ENCODE measurements at places on chromosomes 7 and 10.
A peak's percentile ranks its signal among the peaks of the same experiment; 100 is the strongest.

DNA sequence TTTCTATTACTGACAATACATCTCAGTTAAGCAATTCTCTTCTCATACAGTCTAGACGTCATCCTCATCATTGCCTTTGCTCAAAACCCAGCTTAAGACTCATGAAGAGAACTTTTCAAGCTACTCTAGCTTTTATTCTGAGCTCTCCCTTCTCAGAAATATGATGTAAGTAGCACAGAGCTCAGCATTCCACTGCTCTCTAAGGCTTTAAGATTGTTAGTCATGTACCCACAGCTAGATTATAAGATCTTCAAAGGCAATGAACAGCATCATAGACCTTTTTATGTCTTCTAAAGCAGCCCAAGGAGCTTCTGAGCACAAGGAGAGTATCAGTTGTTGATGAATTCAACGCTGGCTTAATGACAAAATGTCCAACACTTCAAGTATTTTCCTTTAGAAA lies 119.3 kb downstream of the NRP1 start:
- H3K4me3 ChIP-seq, result no peak overlapping the region
- no peaks in the 10 kb centered on the region for H3K4me1 ChIP-seq
- no peak for DNase-seq
- H3K36me3 ChIP-seq, result no peaks in the 10 kb centered on the region
- H3K27me3 ChIP-seq, result no peaks in the 10 kb centered on the region
- H3K27ac ChIP-seq, result no peak overlapping the region

- H3K27me3 ChIP-seq, result no peaks in the 10 kb centered on the region
- peaks cover 4% of the 10 kb centered on the region for H3K4me1 ChIP-seq
- H3K4me3 ChIP-seq, result no peak overlapping the region
- H3K27ac ChIP-seq, result no peak overlapping the region
Observed at GRCh38 chr10:119409385-119409784, 133.1 kb downstream of the RGS10 start.

- H3K36me3 ChIP-seq, result no peaks in the 10 kb centered on the region
- H3K4me1 ChIP-seq, result no peaks in the 10 kb centered on the region
- no peaks in the 10 kb centered on the region for H3K27me3 ChIP-seq
- no peak overlapping the region for H3K27ac ChIP-seq
Observed at GRCh38 chr10:4810092-4810491, 15.9 kb upstream of the AKR1E2 start.

DNA sequence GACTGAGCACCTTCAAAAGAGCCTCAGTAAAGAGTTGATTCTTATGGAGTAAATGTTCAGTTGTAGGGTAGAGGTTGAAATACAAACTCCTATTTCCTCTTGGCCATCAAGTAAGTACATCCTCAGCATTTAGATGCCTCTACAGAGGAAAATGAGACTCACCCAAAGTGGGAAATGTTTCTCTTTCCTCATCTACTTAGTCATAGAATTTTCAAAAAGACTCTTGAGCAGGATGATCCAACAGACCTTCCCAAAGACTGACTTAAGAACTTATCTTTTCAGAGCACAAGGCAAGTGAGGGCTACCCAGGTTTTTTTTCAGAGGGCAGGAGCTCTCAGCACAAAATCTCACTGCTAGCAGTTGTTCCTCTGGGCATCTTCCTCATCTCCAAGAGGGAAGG lies 449.1 kb downstream of the KCNMA1 start:
- no peaks in the 10 kb centered on the region for H3K36me3 ChIP-seq
- no peak for DNase-seq
- no peak overlapping the region for H3K27ac ChIP-seq
- H3K27me3 ChIP-seq, result no peaks in the 10 kb centered on the region
- H3K4me1 ChIP-seq, result peaks cover 6% of the 10 kb centered on the region

DNA sequence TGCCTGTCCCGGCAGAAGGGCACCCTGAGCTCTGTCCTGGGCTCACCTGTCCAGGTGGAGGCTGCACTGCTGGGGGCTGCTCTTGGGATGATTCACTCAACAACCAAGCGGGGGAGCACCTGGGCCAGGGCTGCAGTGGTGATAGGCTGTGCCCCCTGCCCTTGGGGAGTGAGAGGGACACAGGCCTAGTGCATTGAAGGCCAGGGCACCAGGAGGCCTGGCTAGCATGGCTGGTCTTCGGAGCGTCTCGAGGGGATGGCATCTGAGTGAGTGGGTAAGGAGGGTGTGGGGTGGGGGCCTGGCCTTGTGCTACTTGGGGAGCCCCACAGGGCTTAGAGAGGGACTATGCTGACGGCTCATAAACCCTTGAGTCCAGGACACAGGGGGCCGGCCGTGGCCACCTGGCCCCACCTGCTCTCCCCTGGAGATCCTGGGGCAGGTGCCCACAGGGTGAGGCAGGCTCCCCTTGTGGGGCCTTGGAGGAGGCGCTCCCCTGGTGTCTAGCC lies 3.1 kb downstream of the PWWP2B start:
- H3K36me3 ChIP-seq, result no peaks in the 10 kb centered on the region
- DNase-seq, result no peak
- no peak overlapping the region for H3K4me3 ChIP-seq

DNA sequence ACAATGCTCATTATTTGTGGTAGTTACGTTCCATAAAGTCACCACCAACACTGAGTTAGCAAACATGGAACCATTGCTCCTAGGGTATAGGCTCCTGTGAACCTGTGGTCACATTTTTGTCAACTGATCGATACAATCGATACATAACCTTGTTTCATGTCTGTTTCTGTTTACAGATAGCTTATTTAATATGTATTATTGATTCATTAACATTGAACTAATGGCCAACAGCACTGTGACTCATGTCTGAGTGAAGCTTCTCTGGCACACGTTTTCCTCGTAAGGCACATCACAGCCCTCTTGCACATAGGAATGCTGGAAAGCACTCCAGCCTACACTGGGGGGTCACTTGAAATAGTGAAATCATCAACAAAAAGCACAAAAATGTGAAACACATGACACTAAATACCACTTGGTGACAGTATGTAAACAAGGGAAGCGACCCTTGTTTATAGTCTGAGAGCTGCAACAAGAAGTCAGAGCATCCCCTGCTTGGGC lies 27.0 kb downstream of the GHRHR start:
- H3K27ac ChIP-seq, result no peak overlapping the region
- no peak overlapping the region for H3K4me3 ChIP-seq
- H3K36me3 ChIP-seq, result no peaks in the 10 kb centered on the region
- DNase-seq, result no peak

DNA sequence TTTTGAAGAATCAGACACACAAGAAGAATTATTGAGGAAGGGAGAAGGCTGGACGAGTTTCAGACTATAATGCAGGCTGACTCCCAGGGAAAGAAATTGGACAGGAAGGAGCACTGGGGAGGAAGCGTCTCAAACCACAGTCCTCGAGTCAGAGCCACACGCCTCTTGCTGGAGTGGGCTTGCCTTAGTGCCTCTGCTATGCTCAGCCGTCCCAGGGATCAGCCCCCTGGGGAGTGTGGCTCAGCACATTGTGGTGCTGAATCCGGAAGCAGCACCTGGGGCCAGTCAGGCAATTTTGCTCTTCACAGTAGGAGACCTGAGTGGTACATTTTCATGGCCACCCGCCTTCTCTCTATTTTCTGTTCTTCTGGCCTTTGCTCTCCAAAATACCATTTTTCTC lies 67.4 kb upstream of the SLC35G1 start:
- no peak overlapping the region for H3K27ac ChIP-seq
- H3K36me3 ChIP-seq, result no peaks in the 10 kb centered on the region
- no peak overlapping the region for H3K4me3 ChIP-seq
- no peak for DNase-seq
- peaks cover 2% of the 10 kb centered on the region for H3K4me1 ChIP-seq

- no peak overlapping the region for H3K4me3 ChIP-seq
- no peaks in the 10 kb centered on the region for H3K4me1 ChIP-seq
- no peak for DNase-seq
- H3K36me3 ChIP-seq, result no peaks in the 10 kb centered on the region
- H3K27ac ChIP-seq, result no peak overlapping the region
Observed at GRCh38 chr10:94405406-94405805, 3.1 kb downstream of the TBC1D12 start.

DNA sequence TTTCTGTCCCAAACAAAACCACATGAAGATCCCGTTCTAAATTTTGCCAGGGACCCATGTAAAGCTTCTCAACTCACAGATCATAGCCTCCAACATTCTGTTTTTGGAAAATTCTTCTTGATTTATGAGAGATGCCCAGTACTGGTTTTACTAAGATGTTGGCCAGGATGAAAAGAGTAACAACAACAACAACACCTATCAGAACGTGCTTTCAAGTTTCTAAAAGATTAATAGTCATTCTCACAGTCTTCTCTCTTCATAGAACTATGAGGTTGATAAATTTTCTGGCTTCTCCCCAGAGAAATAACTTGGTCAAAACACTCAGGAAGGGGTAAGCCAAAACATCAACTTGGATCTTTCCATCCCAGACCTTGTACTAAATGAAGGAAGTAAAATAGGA lies 567.5 kb upstream of the IGFBP3 start:
- H3K36me3 ChIP-seq, result no peaks in the 10 kb centered on the region
- H3K4me1 ChIP-seq, result no peaks in the 10 kb centered on the region
- DNase-seq, result no peak
- no peak overlapping the region for H3K27ac ChIP-seq
- H3K4me3 ChIP-seq, result no peak overlapping the region

DNA sequence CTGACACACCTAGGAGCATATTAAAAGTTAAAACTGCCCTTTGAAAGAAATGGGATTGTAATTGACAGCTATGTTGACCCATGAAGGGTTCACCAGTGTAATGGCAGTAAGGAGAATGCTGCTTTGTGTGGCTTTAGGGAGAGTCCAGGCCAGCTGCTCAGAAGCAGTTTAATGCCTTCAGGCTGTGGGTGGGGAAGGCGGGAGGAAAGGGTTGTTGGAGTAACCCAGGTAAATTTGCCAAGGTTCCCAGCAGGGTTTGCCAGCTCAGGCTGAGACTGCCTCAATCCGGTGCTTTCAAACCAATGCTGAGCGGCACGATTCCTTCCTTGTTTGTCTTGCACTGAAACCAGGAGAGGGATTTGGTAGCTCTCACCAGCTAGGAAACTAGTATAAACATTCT lies 637.2 kb downstream of the INHBA start:
- no peaks in the 10 kb centered on the region for H3K4me1 ChIP-seq
- peaks cover 3% of the 10 kb centered on the region for H3K27me3 ChIP-seq
- H3K27ac ChIP-seq, result no peak overlapping the region
- DNase-seq, result no peak
- H3K36me3 ChIP-seq, result no peaks in the 10 kb centered on the region

- H3K27ac ChIP-seq, result no peak overlapping the region
- H3K27me3 ChIP-seq, result no peaks in the 10 kb centered on the region
- H3K4me3 ChIP-seq, result no peak overlapping the region
Observed at GRCh38 chr7:130974794-130975193, 240.8 kb upstream of the KLF14 start.

GRCh38 chr7:46537191-46537905 lies 616.3 kb upstream of the IGFBP3 start:
- DNase-seq, result no peak
- H3K27ac ChIP-seq, result no peak overlapping the region
- H3K27me3 ChIP-seq, result peaks cover 19% of the 10 kb centered on the region
- H3K4me1 ChIP-seq, result peaks cover 17% of the 10 kb centered on the region

GRCh38 chr10:110357252-110357780 lies 52.6 kb upstream of the SMNDC1 start:
- no peaks in the 10 kb centered on the region for H3K36me3 ChIP-seq
- no peak for DNase-seq
- H3K27me3 ChIP-seq, result no peaks in the 10 kb centered on the region
- no peak overlapping the region for H3K27ac ChIP-seq
- no peak overlapping the region for H3K4me3 ChIP-seq

DNA sequence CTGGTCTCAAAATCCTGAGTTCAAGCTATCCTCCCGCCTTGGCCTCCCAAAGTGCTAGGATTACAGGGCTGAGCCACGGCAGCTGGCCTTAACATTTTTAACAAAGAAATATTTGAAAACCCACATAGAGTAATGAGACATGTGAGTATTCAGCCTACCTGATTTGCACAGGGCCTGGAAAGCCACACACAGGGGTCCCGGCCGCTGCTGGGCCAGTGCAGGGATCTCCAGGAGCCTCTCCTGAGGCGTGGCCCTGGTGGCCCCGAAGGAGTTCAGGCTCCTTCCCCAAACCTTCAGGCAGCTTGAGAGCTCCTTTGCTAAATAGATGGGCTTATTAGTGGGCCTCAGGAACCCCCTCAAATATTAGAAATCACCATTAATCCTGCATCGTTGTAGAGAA lies 18.7 kb downstream of the CNPY1 start:
- peaks cover under 1% of the 10 kb centered on the region for H3K4me1 ChIP-seq
- H3K27ac ChIP-seq, result no peak overlapping the region
- peaks cover 39% of the 10 kb centered on the region for H3K27me3 ChIP-seq
- DNase-seq, result no peak
- no peak overlapping the region for H3K4me3 ChIP-seq
- H3K36me3 ChIP-seq, result no peaks in the 10 kb centered on the region

DNA sequence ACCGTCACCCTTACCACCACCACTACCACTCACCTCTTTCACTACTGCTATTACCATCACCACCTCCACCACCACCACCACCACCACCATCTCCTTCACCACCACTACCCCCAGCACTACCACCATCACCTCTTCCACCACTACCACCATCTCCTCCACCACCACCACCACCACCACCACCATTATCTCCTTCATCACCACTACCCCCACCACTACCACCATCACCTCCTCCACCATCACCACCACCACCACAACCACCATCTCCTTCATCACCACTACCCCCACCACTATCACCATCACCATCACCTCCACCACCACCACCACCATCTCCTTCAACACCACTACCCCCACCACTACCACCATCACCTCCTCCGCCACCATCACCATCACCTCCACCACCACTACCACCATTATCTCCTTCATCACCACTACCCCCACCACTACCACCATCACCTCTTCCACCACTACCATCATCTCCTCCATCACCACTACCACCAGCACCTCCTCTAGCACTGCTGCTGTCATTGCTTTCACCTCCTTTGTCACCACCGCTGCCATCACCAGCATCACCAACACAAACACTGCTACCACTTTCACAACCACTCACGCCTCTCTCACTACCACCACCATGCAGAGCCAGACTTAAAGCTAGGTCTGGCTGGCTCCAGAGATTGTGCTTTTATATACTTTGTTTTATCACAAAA lies 109.3 kb downstream of the ICA1 start:
- H3K27ac ChIP-seq, result no peak overlapping the region
- no peaks in the 10 kb centered on the region for H3K27me3 ChIP-seq
- no peaks in the 10 kb centered on the region for H3K36me3 ChIP-seq
- no peak for DNase-seq
- H3K4me3 ChIP-seq, result no peak overlapping the region

DNA sequence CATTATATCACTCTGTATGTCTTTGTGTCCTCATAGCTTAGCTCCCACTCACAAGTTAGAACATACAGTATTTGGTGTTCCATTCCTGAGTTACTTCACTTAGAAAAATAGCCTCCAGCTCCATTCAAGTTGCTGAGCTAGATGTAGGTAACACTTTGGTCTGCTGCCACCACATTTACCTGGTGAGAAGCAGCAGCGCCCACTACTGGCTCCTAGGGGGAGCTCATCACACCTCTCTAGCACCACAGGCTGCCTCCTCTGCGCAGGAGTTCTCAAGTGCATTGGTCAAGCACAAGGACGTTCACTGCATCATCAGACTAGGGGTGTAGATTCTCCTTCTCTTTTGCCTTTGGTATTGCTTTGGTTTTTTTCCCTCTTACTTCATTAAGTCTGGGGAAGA lies 530.9 kb upstream of the AUTS2 start:
- 0 out of 2 replicates have a peak, but pooled peaks cover 2% of the 10 kb centered on the region for H3K36me3 ChIP-seq
- no peak overlapping the region for H3K4me3 ChIP-seq
- H3K27ac ChIP-seq, result no peak overlapping the region
- H3K27me3 ChIP-seq, result no peaks in the 10 kb centered on the region
- DNase-seq, result peak; percentile 62

- H3K27me3 ChIP-seq, result no peaks in the 10 kb centered on the region
- H3K4me1 ChIP-seq, result no peaks in the 10 kb centered on the region
- DNase-seq, result no peak
- no peak overlapping the region for H3K27ac ChIP-seq
- H3K36me3 ChIP-seq, result no peaks in the 10 kb centered on the region
Observed at GRCh38 chr10:59109826-59110225, 66.6 kb upstream of the PHYHIPL start.
